Posterior vena cava (tissue), 2 donors: ENCODE measurements at places on chromosomes 4 and X. TPM values are rescaled to one million over a fixed set of nuclear protein-coding genes. Genes with fewer than 3 reads are reported as not detected.

- DNase-seq: no peak
Measured at GRCh38 chr4:78937837-78938236, 1.4 kb downstream of the PAQR3 start.

GRCh38 chr4:71538528-71538927 is 199.7 kb downstream of the SLC4A4 start:
- DNase-seq: no peak

The ZBTB33 gene
- total RNA-seq: 7.8 TPM

GRCh38 chrX:17758382-17758781 is 21.1 kb downstream of the SCML1 start:
- no peak for DNase-seq

DNA sequence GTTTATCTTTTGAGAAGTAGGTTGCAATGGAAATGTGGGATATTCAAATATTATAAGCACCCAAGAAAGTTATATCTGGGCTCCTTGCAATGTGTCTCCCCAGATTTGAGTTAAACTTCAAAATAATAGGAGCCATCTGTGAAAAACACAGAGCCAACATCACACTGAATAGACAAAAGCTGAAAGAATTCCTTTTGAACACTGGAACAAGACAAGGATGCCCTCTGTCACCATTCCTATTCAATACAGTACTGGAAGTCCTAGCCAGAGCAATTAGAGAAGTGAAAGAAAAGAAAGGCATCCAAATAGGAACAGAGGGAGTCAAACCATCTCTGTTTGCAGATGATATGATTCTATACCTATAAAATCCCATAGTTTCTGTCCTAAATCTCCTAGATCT is 114.3 kb upstream of the IL1RAPL1 start:
- DNase-seq: no peak

The SPANXB1 gene
- not detected for total RNA-seq

DNA sequence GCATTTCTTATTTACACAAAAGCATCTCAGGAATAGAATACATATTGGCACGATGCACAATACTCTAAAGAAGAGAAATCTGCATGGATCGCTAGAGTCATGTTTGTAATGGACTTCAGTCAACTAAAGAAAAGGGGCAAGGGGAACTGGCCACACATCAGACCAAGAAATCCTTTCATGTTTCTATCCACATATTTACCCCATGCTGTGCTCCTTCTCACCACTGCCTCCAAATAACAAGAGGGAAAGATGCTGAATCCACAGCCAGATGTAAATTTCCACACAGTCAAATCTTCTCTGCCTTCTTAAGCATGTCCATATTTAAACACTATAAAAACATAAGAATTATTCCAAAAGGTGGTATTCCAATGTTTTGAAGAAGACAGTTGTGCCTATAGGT is 67.6 kb downstream of the COX18 start:
- DNase-seq: no peak

- no peak for DNase-seq
Measured at GRCh38 chr4:101556842-101557241, 209.5 kb upstream of the PPP3CA start.

- no peak for DNase-seq
Measured at GRCh38 chrX:77960567-77960966, 8.9 kb downstream of the PGAM4 start.

- DNase-seq: no peak
Measured at GRCh38 chr4:154485127-154485773, 6.3 kb downstream of the DCHS2 start.

DNA sequence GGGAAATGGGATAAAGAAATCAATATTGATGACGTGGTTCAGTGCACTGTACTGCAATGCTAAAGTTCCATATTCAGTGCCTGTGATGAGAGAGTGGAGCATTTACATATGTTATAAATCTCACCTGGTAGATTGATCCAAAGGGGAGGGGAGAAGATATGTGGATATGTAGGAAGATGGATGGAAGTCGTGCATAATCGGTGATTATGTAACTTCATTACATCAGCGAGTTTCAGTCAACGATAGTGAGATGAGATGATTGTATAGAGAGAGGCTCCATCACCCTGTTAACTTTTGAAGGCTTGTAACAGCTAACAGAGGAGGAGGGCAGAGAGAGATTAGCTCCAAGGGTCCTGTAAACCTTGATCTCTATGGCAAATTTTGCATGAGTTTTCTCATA is 1.8 kb downstream of the IL1RAPL1 start:
- DNase-seq: no peak

DNA sequence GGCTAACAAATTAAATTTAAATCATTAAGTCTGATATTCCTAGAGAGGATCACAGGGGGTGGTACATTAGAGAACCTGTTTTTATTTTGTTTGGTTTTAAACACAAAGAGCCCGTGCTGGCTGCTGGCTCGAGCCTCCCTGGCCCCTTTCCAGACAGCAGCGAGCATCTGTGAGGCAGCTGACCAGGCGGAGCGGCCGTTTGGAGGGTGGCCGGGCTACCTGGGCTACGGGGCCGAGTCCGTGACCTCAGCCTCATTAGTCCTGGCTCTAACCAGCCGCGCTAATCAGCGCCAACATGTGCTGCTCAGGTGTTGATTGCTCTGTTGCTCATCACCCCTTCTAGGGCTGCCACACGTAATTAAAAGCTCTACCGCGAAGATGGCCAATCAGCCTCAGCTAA is 35.3 kb downstream of the DCTD start:
- DNase-seq: peak; percentile 66
